T-helper 1 cell (primary cell): ENCODE measurements at places on chromosomes 16 and 17.

GRCh38 chr17:68714676-68715075 lies 113.5 kb upstream of the FAM20A start:
- DNase-seq = no peak

DNA sequence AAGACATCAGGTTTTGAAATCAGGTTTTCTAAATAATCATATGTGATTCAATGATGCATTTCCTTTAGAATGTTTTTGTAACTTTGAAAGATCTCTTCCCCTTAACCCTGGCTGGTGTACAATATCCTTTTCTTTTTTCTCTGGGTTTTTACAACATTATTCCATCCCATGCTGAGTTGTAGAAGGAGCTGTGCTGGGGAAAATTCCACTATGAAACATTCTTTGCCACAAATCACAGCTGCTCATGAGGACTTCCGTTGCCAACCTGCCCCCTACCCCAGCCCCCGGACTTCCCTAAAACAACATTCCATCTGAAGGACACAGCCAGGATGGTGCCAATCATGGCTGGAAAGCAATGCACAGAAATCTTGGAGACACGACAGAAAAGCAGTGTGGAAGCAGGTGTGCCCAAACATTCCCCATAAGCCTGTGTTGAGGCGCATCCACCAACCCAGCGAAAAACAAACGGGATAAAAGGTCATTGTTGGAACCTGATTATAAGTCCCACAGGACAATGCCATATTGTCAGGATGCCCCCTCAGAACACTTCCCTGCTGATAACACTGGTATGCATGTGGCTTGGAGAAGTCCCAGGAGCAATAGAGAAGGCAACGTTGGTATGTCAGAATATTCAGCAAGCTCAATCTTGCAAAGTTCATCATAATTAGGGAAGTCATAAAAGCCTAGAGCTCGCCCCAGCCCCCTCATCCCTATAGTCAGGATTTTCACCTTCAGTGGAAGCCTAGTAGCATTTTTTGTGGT lies 475.0 kb downstream of the HS3ST3B1 start:
- no peak for DNase-seq

DNA sequence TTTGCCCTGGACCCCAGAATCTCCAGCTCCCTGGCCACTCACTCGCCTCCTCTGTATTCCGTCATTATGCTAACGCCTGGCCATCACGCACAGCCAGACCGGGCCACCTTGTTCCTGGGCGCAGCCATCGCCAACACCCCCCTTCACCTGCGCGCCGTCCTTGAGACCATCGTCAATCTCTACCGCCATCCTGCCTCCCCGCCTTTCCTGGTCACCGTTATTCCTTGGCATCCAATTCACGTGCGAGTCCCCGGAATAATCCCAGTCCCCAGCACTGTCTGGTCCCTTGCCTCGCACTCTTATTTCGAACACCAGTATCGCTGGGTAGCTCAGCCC lies 541 bp downstream of the VKORC1 start:
- no peak for DNase-seq

DNA sequence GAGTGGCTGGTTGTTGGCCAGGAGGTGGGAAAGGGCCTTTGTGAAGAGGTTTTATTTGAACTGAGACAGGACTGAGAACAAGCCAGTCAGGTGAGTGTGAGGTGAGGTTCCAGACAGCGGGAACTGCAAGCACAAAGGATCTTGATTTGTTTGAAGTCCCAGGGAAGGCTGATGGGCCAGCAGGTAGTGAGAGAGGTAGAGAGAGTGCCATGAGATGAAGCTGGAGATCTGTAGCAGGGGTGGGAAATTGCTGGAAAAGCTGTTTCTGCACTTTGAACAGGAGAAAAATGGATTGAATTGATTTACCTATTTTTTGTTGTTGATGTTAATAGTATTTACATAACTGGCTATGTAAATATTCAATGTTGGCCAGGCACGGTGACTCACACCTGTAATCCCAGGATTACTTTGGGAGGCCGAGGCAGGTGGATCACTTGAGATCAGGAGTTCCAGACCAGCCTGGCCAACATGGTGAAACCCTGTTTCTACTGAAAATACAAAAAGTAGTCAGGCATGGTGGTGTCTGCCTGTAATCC lies 7.7 kb upstream of the DCTPP1 start:
- no peak for DNase-seq

DNA sequence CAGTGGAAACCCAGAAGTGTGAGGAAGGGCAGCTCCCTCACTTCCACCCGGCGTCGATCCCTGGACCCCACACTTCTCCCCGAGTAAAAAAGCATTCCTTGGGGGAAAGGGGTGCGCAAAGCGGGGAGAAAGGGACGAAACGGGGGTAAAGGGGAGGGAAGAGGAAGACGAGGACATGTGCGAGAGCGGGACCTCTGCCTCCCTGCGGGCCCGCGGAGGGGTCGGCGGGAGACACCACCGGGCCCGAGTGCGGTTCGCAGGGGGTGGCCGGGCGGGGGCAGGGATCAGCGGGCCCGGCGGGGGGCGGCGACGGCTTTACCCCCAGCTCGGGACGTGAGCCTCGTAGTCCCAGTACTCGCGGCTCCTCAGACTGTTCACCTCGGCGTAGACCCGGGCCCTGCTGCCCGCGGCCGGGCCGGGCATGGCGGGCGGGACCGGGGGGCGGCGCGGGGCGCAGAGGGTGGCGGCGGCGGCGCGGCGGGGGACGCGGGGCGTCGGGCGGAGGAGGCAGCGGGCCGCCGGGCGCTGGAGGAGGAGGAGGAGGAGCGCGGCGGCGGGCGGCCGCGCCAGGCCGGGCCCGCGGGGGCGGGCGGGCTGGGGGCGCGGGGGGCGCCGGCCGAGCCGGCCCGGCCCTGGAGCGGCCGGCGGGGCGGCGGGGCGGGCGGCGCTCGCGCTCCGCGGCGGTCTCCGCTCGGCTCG lies 443 bp downstream of the CSNK2A2 start:
- no peak for DNase-seq

- DNase-seq = no peak
Observed at GRCh38 chr17:41484920-41485904, 4.3 kb upstream of the KRT35 start.

DNA sequence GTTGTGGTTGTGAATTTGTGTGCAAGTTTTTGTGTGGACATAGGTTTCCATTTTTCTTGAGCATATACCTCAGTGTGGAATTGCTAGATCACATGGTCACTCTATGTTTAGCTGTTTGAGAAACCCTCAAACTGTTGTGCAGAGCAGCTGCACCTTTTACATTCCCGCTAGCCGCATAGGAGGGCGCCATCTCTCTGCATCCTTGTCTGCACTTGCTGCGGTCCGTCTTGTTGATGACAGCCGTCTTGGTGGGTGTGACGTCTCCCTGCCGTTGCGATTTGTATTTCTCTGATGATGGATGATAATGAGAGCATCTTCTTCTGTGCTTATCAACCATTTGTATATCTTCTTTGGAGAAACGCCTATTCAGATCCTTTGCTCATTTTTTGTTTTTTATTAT lies 25.1 kb upstream of the IL17C start:
- no peak for DNase-seq

- DNase-seq = no peak
Observed at GRCh38 chr17:4678448-4679026, 25.4 kb downstream of the PELP1 start.

GRCh38 chr17:11999696-12000095 lies 2.4 kb upstream of the ZNF18 start:
- DNase-seq = no peak

- no peak for DNase-seq
Observed at GRCh38 chr16:86020971-86021370, 122.0 kb downstream of the IRF8 start.

GRCh38 chr17:59361916-59362810 lies 30.7 kb downstream of the YPEL2 start:
- DNase-seq = peak; percentile 84

- no peak for DNase-seq
Observed at GRCh38 chr17:74141612-74142011, 61.9 kb upstream of the RPL38 start.

DNA sequence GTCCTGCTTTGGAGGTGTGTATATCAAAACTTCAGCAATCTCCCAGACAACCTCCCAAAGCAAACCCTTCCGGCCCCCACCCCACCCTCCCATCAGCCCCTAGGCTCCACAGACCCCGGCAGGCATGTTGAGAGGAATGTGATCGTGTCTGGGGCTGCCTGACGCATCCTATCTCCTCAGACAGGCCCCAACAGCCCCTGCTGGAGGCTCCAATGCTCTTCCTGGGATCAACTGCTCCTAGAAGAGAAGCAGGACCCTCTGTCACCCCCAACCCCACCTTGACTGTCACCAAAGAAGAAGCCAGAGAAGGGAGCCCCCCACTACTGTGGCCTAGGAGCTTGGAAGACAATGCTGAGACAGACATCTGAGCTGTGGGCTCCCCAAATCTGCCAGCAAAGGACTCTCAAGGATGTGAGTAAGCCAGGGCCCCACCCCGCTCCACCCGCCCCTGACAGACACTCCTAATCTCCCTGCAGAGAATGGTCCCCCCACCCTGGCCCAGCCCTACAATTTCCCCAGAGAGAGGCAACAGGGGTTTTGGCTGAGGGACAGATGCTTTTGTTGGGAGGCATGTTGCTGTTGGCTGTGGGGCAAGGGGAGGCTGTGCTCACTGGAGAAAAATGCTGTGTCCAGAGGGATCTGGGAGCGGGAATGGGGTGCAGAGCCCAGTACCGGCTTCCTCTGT lies 1.6 kb upstream of the KRT14 start:
- no peak for DNase-seq

GRCh38 chr17:5694551-5694950 lies 110.2 kb upstream of the NLRP1 start:
- no peak for DNase-seq

DNA sequence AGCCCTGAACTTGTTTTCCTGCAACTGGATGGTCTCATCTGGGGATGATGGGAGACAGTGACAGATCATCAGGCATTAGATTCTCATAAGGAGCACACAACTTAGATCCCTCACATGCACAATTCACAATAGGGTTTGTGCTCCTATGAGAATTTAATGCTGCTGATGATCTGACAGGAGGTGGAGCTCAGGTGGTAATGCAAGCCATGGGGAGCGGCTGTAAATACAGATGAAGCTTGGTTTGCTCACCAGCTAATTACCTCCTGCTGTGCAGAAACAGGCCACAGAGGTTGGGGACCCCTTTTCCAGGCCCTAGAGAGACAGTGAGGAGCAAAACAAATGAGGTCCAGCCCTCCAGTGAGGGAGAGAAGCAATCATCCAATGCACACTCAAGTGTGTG lies 168.6 kb downstream of the RGS9 start:
- DNase-seq = no peak

DNA sequence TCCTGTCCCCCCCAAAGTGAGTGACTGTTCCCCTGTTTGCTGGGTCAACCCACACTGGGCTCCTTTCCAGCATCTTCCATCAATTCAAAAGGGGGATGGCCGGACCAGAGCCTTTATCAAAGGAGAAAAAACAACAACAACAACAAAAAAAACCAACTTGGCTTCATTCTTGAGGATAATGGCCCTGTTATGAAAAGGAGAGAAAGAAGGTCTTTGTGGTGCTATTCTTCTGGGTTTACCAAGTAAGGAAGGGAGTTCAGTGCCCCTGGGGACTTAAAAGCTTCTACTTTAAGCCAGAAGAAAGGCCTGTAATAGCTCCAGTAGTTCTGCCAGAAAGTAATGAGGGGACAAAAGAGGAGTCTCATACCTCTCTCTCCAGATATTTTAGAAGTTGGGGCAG lies 71.5 kb downstream of the RGS9 start:
- no peak for DNase-seq

GRCh38 chr17:6651919-6652452 lies 424 bp downstream of the C17orf100 start:
- DNase-seq = peak; percentile 30

DNA sequence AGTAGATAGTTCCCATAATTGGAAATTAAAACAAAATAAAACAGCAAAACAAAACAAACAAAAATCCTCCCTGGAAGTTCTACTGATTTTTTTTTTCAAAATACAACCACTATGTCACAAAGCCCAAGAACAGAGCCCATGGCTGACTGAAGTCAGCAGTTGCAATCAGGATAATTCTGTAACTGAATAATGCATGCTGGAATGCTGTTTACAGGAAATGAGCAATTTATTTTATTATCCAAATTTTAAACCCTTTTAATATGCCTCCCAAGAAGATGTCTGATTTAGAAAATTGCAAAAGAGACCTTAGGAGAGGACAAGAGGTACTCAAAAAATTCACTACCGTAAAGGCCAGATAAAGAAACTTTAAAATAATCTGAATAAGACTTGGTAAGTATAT lies 578.2 kb downstream of the TOX3 start:
- DNase-seq = no peak

GRCh38 chr17:66840061-66840460 lies 5.1 kb downstream of the CACNG5 start:
- no peak for DNase-seq

DNA sequence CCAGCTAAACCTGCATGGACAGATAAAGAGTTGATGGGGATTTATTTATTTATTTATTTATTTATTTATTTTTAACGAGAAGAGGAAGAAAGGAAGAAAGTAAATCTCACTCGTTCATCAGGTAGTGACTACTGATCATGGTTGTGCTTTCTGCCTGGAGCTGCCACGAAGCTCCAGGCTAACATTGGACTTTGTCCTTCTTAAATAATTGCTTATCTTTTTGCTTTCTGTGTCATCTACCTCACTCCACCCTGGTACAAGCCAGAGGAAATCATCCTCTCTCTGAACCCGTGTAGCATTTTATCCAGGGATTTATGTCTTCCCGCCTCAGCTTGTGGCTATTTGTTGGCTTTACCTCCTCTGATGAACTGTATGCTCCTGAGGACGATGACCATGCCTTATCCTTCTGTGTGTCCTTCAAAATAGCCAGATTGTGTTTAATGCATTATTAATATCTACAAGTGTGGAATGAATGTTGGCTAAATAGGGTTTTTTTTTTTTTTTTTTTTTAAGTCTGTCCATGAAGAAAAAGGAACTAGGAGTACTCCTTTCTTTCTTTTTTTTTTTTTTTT lies 8.0 kb upstream of the SLC12A3 start:
- DNase-seq = no peak

GRCh38 chr16:24611310-24611709 lies 71.9 kb downstream of the RBBP6 start:
- no peak for DNase-seq

- no peak for DNase-seq
Observed at GRCh38 chr17:32719689-32720088, 157.2 kb downstream of the MYO1D start.

DNA sequence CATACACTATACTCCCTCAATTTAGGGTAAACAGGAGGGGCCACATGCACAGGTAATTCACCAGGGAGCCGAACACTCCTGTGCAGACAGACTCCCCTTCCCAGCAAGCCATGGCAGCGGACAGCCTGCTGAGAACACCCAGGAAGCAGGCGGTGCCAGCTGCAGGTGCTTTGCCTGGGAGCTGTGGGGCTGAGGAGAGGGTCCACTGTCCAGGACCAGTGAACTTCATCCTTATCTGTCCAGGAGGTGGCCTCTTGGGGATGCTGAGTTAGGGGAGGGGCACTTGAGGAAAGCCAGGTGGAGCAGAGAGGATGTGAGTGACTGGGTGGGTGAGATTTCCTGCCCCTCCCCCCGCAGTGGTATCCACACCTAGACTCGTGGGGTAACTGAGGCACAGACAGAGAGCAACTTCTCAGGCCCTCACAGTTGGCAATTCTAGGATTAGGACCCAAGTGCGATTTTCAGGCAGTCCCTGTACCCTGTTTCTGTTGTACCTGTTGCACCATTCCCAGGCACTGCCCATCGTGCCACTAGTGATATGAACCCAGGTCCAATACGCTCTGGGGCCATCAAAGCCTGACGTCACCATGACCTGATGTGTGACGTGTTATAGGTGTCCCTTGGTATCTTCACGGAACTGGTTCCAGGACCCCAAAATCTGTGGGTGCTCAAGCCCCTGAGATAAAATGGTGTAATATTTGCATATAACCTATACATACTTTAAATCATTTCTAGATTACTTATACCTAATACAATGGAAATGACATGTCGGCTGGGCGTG lies 1.2 kb downstream of the GRN start:
- DNase-seq = no peak
